ENCODE measurements at places on chromosomes 1 and 21.

GRCh38 chr1:165734906-165735305 is 33.8 kb downstream of the TMCO1 start:
- DNase-seq = no peak

- DNase-seq = no peak
Observed at GRCh38 chr1:15187175-15188129, 33.9 kb downstream of the TMEM51 start.

DNA sequence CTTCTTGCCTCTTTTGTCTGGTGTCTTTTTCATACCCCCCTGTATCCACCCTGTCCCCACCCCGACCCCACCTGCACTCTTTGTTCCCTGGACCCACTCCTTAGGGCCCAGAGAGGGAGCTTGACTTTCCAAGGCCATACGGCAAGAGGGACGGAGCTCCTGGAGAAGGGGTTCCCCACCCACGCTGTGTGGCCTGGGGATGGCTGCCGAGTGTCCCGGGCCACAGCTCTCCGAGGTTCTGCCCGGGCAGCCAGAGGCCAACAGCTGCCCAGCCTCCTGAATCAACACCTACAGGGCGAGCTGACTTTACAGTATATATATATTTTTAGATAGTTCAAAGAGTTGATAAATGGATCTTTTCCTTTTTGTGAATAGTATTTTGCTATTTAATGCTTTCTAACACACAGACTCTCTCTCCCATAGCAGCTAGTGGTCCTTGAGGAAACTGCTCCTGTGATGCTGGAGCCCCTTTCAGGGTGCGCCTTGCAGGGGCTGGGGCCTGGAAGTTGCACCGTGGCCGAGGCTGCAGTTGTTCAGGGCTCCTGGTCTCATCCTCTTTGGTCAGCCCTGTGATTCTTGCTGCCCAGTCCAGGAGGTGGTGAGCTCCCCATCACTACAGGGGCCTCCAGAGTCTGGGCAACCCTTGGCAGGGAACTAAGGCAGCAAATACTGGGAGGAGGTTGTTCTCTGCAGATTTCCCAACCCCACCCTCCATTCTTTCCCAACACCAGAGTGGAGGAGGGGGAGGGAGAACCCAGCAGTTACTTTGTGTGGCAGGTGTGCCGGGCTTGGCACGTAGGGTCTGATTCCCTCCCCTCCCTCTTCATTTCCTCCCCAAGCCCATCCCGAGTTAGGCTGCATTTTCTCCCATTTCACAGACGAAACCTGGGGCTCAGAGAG is 321.6 kb downstream of the PTPRU start:
- no peak for DNase-seq

DNA sequence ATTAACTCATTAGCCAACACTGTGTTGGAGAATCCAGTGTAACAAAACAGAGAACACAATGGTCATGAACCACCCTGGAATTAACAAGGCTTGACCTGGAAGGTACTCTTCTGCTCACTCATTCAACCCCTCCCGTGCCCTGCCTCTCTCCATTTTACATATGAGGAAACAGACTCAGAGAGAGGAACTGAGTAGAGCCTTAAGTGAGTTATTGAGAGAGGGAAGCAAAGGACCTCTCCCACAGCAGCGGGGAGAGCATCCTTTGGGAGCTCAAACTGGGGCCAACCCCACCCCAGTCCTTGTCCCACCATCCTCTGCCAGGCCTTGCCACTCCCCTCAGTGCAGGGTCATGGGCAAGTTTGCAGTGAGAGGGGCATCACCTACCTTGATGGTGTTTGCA is 1.4 kb downstream of the S100A12 start:
- no peak for DNase-seq

- DNase-seq = no peak
Observed at GRCh38 chr1:110872366-110872744, 593 bp upstream of the CD53 start.

- no peak for DNase-seq
Observed at GRCh38 chr1:169707912-169708604, 3.4 kb downstream of the SELL start.

DNA sequence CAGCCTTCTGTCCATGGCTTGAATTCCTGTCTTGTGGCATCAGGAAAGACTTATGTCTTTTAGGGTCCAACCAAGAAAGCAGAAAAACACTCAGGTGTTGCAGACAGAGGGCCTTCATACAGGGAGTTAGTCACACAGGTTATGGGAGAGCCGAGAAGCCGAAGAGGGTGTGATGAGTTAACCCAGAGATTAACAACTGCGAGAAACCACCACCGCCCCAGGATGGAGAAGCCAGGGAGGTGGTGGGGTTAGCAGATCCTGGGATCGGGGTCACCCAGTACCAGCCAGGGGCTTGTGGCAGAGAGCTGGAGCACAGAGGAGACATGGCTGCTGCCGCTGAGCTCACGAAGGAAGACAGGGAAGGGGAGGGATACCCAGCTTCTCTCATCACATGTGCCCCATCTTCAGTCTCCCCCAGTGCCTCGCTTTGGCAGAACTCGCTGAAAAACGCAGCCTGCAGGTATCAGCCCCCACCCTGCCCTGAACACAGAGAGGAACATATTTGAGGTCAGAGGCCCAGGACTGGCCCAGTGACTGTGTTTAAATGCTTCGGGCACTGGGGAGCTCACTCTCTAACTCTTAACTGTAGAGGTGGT is 58.7 kb downstream of the RUNX3 start:
- DNase-seq = no peak

GRCh38 chr1:87905651-87906050 is 577.0 kb downstream of the LMO4 start:
- DNase-seq = no peak

- no peak for DNase-seq
Observed at GRCh38 chr1:70504821-70505193, 93.7 kb downstream of the CTH start.

DNA sequence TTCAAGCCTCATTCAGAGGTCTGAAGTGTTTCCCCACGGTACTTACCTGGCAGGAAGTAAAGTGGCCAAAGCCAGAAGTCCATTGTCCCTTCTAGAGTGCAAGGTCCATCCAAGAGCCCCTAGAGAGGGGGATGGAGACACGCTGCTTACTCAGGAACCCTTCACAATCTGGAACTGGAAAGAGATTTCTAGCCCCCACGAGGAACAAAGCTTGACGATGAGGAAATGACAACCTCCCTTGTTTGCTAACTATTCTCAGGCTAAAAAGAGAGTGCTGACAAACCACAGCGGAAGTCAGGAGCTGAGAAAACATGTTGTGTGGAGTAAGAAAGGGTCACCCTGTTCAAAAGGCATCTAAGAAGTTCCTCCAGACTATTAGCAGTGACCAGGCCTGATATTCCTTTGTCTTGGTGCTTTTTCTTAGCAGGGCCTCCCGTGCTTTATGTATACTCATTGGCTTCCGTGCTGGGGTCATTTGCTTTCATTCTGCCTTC is at the start of gene FCMR:
Gene FCMR (minus strand): TSS at position 170 of the 494 bp plus-strand sequence. CDS start 87 bp downstream, at position 83.
- DNase-seq = no peak
